ENCODE measurements at places on chromosomes 7 and 10. TPM values are rescaled to one million over a fixed set of nuclear protein-coding genes. Genes with fewer than 3 reads are reported as not detected.

SUN3 gene
- not detected for total RNA-seq

CALHM3 gene
- not detected for total RNA-seq

AGK gene
- total RNA-seq, result 40.6 TPM

- no peak for DNase-seq
Observed at GRCh38 chr10:112980937-112981336, 30.9 kb downstream of the TCF7L2 start.

DNA sequence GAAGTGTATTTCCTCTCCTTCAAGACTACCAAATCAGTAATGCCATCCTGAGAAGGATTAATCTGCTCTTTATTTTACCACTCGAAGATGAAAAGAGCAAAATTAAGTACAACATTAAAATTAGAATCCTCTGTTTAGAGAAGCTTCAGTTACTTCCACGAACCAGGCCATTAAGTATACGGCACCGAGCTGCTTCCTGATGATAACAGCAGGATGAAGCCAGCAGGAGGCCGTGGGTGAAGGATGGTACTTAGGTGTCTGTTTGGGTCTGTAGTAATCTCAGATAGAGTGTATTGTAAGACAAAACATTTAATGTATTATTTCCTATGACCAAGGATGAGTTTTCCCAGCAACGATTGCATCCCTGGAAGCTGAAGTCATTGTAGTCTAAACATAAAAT lies 362.8 kb downstream of the SFMBT2 start:
- DNase-seq, result no peak

GRCh38 chr10:22704471-22704911 lies 9.9 kb downstream of the PIP4K2A start:
- no peak for DNase-seq

DNA sequence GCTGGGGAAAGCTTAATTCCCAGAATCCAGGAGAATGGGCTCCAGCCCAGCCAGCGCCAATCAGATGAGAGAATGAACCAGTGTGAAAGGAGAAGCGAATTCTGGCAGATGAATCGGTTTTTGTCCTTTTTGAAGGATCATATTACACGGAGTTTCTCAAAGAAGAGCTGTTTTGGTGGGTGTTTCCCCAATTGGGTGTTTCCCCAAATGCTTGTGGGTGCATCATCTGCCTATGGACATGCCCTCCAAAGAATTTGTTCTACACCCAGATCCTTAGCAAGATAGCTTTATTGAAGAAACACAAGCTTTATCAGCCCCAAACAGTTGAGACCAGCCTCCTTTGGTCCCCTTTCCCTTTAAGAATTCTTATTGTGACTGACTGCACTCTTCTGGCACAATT lies 186.5 kb upstream of the GPR26 start:
- no peak for DNase-seq

DNA sequence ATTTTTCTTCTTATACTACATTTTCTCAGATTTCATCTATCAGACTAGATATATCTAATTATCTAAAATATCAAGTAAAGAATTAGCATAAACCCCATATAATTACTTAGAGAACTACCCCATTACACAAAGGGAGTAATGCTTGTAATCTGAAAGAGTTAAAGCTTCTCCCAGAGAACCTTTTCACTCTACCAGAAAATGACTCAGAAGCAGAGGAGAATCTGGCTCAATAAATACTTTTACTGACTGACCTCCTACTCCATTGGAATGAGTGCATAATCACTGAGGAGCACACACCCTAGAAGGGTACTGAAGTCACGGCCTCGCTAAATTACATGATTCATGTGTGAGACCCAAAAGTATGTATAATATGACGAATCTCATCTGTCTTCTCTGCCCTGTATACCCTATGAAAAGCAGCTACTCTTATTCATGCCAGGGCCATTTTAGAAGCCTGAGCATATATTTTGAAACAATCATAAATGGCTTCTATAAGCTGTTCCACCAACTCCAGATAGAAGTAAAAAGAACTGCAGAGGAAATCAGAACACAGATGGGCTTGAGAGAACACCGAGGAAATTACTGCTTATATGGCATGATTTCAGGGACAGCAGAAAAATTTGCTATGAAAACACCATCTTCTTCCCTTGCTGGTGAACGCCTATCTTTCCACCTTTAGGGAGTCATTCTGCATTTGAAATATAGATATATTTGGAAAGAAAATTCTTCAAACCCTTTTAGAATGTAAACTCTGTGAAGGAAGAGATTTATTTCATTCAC lies 32.7 kb downstream of the DNMBP start:
- no peak for DNase-seq

DNA sequence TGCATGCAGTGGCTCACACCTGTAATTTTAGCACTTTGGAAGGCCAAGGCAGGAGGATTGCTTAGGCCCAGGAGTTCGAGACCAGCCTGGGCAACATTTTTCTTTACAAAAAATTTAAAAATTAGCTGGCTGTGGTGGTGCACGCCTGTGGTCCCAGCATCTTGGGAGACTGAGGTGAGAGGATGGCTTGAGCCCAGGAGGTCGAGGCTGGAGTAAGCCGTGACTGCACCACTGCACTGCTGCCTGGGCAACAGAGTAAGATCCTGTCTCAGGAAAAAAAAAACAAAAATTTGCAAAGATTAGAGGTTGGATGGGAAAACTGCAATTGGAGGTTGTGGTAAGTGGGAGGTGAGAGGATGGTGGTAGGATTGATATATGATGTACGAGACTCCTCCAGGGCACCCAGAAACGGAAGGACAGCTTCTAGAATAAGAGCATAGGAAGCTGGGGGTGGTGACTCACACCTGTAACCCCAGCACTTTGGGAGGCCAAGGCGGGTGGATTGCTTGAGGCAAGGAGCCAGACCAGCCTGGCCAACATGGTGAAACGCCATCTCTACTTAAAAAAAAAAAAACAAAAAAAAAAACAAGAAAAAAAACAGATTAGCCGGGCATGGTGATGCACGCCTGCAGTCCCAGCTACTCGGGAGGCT lies 19.1 kb upstream of the PARP12 start:
- DNase-seq, result no peak
